ENCODE measurements at places on chromosomes 7 and 10.

DNA sequence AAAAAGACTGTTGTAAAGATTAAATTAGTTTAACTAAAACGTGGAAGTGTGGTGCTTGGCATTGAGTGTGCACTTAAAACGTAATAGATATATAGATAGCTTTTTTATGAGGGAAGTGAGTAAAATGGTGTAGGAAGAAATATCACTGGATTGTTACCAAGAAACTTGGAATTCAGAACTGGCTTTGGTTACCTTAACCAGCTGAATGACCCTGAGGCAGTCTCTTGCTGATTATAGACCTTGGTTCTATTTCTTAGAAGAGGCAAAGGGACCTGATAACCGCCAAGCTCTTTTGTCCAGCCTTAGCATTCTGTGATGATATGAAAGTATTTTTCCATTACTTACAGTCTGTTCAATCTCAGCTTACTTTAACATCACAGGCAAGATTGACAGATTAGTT is 3.8 kb downstream of the REEP3 start:
- DNase-seq: no peak

DNA sequence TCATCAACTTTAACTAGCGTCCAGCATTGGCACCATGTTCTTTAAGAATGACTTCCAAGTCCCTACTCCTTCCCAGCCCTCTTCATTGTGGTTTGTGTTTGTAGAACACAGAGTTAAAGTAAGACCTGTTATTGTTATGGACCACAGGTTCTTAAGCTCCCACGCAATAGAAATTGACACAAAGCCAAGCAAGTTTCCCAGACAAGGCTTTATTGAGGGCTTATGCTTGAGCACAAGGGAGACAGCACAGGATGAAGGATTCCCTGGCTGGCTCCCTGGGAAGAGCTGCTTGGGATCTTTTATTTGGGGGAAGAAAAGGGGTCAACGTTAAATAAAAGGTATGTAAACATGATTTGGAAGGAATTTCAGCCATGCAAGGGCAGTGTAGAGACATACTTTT is 44.3 kb upstream of the PRKCQ start:
- no peak for DNase-seq

GRCh38 chr7:38242814-38243213 is 30.6 kb downstream of the TARP start:
- DNase-seq: no peak

- no peak for DNase-seq
Observed at GRCh38 chr7:431658-432111, 88.0 kb downstream of the PDGFA start.

DNA sequence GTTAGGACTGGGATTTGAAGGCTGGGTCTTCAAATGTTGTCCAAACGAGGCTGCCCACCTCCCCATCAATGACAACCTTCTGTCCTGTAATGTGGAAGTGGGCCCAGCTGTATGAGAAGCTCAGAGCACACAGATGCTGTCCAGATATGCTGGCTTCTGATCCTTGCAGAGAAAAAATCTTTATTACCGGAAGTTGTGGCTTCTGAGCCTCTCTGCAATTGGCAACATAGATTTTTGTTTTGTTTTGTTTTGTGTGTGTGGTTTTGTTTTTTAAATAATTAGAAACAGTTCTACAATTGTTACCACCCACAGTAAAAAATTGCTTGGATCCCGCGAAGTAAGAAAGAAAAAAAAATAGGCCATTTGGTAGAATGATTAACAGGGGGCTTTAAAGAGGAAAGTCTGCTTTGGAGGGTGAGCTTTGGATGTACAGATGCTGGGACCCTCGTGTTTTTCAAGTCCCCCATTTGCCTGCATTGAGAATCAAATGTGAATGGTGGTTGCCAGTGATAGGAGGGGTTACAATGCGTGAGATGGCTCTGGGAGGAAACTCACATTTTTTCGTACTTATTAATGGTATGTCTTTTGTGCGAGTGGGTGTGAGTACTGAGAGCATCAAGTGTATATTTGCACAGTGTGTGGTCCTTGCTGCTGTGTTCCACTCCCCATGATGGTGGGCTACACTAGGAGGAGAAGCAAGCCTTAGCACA is 153.2 kb downstream of the TCF7L2 start:
- DNase-seq: no peak

All from SK-MEL-5 (cell line).